Activated effector memory CD4-positive, alpha-beta T cell treated with Interleukin-2 at 50 U/mL for 16 hours (primary cell): ENCODE measurements at places on chromosomes 4 and X.

DNA sequence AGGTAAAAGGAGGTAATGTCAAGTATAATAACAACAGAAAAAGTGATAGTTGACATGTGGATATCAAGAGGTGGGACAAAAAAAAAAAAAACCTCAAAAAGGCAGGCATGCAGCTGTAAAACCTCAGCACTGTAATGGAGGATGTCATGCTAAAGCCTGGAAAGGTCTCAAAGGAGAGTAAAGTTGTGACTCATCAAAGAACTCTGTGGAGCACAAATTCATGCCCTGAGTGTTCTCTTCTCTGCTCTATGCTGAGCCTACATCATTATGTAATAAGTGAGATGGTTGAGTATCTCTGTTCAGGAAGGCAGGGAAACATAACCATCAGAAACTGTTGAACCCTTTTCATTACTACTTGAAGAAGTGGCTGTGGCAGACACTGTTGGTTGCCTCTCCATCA, 597.8 kb downstream of the BCOR start:
- no peak for DNase-seq

- no peak for DNase-seq
These were observed 4.0 kb downstream of the LONRF3 start for GRCh38 chrX:118978451-118978850.

DNA sequence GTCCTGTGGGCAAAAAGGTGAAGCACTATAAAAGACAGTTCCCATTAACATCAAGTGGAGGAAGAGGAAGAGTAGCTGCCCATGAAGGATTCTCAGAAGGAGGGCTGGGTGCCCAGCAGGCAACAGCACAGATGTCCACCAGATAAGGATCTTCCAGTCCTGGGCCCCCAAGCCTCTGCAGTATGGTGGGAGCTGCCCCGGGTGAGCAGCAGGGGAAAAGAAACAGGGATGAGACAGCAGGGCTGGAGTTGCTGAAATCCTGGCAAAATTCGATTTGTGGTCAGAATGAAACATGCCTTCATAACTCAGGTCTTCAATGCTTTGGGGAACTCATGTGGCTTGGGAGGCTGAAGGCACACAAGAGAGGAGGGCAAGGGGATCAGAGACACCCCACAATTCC, 94.6 kb downstream of the RASL11B start:
- no peak for DNase-seq

DNA sequence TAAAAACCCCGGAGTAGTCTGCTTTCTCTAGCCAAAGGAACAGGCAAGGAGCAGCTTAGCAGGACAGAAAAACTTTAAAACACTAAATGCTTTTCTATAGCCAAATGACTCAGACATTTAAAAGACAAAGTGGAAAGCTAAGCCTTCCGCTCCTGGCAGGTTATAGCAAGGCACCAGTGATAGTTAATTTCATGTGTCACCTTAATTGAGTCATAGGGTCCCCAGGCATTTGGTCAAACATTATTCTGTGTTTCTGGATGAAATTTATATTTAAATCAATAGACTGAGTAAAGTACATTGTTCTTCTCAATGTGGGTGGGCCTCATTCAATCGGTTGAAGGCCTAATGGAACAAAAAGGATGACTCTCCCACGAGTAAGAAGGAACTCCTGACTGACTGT, 885.7 kb upstream of the ADGRL3 start:
- DNase-seq: no peak

DNA sequence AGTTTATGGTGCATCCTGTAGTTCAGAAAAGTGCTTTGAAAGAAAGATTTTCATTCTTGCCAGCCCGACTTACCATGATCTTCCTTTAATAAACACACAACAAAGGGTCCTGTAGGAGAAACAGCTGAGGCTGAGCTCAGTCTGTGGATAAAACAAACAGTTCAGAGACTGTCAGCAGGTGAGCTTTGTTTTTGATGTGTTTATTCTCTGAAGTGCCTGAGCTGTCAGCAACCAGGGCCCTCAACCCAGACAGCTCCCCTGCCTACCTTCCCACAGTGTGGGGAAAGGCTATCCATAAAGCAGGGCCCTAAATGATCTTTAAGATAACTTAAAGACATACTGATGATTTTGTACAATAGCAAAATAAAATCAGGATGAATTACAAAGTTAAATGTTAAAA, 459.2 kb upstream of the GALNT7 start:
- DNase-seq: no peak

GRCh38 chrX:121013897-121014455, 28.4 kb upstream of the CT47A1 start:
- DNase-seq: no peak

DNA sequence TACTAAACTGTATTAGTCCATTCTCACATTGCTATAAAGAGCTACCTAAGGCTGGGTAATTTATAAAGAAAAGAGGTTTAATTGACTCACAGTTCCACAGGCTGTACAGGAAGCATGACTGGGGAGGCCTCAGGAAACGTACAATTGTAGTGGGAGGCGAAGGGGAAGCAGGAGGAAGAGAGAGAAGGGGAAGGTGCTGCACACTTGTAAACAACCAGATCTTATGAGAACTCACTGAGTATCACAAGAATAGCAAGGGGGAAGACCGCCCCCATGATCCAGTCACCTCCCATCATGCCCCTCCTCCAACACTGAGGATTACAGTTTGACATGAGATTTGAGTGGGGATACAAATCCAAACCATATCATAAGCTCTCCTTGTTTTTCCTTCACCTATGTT, 40.9 kb downstream of the RPA4 start:
- no peak for DNase-seq

DNA sequence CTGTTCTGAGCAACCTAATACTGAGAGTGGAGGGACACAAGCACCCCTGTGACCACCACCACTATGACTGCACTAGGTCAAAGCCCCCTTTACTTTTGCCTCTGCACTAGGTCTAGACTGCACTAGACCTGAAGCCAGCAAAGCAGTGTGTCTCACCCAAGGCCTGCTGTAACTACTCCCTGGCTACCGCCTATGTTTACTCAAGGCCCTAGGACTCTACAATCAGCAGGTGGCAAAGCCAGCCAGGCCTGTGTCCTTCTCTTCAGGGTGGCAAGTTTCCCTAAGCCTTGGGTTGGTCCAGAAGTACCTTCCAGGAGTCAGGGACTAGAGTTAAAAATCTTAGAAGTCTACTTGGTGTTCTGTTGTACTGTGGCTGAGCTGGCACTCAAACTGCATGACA, 15.9 kb downstream of the RAB33B start:
- DNase-seq: no peak

DNA sequence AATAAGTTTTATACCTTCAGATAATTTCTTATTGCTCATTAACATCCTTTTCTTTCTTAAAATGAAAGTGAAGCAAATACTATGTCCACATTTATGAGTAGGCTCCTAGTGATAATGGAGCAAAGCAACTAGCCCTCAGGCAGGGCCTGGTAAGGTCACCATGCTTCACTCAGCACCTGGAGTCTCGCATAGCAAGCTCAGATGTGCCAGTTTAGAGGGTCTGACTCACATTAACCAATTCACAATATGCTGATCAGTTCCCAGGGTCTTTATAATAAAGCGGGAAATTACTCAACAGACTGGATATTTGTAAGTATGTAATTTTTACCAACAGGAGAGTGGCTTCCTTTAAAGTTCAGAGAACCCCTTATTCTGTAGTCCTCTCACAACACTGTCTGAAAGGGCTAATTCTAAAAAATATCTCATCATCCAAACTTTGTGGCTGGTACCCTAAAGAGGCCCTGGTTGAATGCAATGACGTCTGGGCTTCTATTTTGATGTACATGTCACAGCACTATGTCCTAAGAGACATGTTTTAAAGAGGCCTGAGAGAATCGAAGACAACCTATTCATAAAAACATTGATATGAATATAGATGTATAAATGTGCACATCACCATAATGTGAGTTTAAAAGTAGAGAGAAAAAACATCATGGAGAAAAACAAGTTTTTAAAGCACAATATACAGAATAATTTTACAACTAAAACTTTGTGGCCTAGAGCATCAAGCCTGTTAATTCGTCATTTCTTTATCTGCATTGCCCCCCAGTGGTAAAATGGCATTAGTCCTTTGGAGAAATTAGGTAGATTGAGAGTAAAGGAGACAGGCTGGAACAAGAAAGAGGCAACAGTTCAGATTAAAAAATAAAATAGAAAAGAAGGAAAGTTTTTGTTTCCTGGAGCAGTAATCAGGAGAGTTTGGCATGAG, 44.3 kb downstream of the IL21 start:
- no peak for DNase-seq

DNA sequence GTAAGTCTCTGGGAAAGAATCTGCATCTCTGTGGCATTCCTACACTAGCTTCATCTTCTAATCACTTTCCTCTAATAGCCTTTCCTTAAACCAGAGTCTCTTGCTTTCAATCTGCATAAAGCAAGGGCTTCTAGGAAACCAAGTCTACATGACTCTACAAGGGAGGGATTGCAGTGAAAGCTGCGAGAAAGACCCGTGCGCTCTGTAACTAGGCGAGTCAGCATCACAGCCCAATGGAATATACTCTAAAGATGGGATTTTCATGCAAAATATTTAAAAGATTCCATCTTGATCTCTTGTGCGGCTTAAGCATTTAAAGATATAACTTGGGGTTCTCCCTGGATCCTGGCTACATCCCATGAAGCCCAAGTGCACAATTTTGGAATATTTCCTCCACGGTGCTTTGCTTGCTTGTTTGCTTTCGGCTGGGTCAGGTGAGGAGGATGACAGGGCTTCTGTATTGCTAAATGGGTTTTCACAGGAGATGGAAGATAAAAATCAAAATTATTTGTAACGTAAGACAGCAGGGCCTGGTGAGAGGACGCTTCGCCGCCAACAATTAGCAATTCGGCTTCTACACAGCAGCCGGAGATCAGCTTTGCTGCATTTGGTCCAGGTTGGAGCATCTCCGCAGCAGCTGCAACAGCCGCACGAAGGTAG, 687 bp upstream of the GRIA2 start:
- no peak for DNase-seq

GRCh38 chrX:26138274-26138673, at the start of gene MAGEB18:
MAGEB18 (plus strand) TSS chrX:26138343; CDS start chrX:26138986, 643 bp downstream.
- DNase-seq: no peak

DNA sequence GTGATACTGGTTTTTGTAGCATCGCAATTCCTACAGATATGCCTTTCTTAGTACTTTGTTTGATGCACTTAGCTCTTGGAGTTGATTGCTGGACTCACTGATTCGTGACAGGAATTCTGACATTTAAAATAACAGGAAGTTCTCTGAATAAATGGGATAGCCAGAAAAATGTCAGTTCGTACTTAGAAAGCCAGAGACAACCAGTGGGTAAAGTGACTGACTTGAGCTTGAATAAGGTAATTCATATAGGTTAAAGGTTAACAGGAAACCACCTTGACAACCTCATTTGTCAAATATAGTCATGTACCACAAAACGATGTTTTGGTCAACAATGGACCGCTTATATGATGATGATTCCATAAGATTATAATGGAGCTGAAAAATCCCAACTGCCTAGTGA, 181.4 kb downstream of the RPA4 start:
- DNase-seq: no peak

- no peak for DNase-seq
These were observed 10.6 kb downstream of the MSN start for GRCh38 chrX:65677954-65678469.

GRCh38 chr4:1471443-1472147, 65.4 kb upstream of the NKX1-1 start:
- no peak for DNase-seq

GRCh38 chrX:82658492-82658891, 849.6 kb upstream of the POU3F4 start:
- no peak for DNase-seq

GRCh38 chrX:17692709-17693346, 44.5 kb upstream of the SCML1 start:
- DNase-seq: no peak

DNA sequence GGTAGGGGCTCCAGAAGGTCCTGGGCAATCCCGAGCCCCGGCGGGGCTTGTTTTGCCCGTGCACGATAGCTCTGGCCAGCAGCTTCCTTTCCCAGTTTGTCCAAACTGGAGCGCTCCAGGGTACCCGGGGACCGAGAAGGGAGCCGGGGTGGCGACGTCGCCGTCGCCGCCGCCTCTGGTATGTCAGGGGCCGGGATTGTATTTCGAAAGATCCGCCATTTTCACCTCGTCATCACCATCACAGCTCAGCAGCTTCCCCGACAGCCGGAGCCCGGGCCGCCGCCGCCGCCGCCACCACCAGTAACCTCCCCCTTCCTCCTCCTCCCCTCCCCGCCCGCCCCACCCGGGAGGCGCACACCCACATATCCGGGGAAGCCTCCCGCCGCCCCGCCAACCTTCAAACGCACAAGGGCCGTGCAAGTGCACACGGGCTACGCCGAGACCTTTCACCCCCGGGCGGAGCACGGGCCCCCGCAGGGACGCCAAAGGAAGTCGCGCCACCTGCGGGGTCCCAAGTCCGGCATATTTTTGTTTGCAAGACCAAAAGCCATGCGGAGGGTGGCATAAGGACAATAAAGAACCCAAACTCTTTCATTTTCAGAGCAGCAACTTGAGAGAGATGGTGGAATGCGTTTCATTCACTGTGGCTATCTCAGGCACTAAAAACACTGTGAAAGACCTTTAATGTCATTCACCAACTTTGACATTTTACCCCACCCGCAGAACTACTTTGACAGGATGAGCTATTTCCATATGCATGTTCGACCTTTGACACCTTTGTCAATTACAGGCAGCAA, at the start of gene LIN54:
Gene LIN54, minus strand, starts transcription at position 302 of the 797 bp plus-strand sequence. CDS start 25,979 bp downstream, outside the sequence.
- DNase-seq: peak; percentile 83

DNA sequence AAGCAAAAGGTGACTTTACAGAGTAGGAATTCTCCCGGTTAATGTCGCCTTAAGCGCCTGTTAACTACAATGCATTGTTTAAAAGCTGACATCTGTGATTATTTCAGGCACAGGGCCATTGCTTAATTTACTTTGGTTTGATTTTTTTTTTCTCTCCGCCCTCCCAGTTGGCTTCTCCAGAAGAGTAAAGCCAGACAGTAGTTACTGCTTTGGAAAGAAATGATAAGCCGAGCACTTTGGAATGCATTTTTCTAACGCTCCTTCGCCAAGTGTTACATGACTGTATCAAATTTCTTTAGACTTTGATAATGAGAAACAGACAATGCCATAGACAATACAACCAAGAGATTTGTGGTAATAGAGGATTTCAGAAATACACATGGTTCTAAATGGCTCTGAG, 383.0 kb upstream of the TENM3 start:
- DNase-seq: no peak

DNA sequence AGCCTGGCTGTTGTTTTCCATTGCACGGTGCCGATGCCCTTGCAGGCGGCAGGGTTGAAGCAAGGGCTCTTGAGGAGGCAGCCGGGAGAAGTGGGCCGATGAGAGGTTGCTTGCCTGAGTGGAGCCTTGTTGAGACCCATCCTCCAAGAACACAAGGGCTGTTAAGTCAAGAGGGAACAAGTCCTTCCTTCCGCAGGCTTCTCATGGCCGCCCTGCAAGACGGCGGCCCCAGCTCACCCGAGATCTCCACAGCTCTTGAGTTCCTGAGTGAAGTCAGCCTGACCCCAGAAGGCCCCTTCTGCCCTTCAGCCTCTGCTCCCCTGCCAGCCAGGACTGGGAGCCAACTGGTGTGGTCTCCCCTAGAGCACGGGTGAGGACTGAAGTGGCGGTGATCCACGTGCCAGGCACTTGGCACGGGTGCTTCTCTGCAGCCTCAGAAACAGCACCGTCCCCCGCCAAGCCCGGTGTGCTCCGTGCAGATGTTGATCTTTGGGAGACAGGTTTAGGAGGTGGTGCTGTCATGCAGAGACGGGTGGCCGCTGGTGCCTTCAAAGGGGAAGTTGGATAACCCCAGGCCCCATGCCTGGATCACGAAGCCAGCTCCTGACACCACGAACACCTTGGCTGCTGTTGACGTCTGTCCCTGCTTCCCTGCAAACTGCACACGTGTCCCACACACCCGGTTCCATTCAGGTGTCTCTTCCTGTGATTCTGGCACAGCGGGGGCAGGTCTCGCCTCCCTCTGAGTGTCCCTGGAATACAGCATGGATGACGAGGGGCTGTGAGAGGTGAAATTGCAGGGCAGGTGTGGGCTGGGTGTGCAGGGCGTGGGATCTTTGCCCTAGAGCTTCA, 164.4 kb upstream of the PSAPL1 start:
- DNase-seq: no peak
